Endothelial cell of umbilical vein (primary cell): ENCODE measurements at places on chromosomes 1 and 21.

DNA sequence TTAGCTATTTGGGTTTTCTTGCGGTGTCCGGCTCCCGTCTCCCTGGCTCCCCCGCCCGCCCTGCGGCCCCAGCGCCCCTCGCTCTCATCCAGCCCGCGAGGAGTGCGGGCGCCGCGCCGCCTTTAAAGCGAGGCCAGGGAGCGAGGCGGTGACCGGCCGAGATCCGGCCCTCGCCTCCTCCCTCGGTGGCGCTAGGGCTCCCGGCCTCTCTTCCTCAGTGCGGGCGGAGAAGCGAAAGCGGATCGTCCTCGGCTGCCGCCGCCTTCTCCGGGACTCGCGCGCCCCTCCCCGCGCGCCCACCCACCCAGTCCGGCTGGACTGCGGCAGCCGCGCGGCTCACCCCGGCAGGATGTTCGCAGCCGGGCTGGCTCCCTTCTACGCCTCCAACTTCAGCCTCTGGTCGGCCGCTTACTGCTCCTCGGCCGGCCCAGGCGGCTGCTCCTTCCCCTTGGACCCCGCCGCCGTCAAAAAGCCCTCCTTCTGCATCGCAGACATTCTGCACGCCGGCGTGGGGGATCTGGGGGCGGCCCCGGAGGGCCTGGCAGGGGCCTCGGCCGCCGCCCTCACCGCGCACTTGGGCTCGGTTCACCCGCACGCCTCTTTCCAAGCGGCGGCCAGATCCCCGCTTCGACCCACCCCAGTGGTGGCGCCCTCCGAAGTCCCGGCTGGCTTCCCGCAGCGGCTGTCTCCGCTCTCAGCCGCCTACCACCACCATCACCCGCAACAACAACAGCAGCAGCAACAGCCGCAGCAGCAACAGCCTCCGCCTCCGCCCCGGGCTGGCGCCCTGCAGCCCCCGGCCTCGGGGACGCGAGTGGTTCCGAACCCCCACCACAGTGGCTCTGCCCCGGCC, 492 bp downstream of the HLX start:
- peak; percentile 46 for DNase-seq

DNA sequence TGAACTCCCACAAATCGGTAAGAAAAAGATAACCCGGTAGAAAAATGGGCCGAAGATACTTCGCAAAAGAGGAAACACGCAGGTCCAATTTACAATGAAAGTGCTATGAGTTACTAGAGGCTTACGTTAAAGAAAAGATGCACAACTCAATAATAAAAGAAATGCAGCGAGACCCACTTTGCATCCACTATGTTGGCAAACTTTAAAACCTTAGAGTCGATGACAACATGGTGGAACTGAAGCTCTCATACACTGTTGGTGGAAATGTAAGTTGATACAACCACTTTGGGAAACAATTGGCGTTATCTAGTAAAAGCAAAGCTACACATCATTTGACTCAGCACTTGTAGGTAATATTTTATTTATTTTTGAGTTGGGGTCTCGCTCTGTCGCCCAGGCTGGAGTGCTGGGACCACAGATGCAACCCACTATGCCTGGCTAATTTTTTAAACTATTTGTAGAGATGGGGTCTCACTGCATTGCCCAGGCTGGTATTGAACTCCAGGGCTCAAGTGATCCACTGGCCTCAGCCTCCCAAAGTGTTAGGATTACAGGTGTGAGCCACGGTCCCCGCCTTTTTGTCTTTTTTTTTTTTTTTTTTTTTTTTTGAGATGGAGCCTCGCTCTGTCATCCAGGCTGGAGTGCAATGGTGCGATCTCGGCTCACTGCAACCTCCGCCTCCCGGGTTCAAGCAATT, 696 bp upstream of the GPATCH3 start:
- no peak for DNase-seq

DNA sequence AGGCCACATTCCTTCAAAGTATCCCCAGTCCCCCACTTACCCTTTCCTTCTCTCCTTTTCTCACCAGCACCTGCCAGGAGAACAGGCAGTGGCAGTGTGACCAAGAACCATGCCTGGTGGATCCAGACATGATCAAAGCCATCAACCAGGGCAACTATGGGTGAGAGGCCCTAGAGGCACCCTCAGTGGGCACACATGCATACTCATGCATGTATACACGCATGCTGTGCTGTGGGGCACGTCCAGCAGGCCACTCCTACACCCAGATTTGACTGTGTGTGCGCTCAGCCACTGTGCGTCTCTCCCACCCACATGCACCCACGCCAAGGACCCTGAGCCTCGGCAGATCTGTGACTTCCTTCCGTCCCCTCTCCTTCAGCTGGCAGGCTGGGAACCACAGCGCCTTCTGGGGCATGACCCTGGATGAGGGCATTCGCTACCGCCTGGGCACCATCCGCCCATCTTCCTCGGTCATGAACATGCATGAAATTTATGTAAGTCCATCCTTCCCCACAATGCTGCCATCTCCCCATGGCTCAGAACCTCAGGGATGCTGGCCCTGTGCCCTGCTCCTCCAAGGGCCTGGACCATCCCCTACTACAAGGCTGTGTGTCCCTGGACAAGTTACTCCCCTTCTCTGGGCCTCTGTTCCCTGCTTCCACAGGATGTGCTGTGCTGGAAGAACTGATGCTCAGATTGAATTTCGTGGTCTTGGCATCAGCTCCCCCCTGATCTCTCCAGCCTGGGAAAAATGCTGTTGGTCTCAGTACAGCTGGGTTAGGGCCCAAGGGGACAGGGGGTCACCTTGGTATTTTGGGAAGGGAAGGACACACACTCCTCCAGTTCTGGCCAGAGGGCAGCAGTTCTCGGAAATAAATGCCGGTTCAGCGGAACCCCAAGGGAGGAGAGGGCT, 7.0 kb downstream of the TINAGL1 start:
- no peak for DNase-seq

DNA sequence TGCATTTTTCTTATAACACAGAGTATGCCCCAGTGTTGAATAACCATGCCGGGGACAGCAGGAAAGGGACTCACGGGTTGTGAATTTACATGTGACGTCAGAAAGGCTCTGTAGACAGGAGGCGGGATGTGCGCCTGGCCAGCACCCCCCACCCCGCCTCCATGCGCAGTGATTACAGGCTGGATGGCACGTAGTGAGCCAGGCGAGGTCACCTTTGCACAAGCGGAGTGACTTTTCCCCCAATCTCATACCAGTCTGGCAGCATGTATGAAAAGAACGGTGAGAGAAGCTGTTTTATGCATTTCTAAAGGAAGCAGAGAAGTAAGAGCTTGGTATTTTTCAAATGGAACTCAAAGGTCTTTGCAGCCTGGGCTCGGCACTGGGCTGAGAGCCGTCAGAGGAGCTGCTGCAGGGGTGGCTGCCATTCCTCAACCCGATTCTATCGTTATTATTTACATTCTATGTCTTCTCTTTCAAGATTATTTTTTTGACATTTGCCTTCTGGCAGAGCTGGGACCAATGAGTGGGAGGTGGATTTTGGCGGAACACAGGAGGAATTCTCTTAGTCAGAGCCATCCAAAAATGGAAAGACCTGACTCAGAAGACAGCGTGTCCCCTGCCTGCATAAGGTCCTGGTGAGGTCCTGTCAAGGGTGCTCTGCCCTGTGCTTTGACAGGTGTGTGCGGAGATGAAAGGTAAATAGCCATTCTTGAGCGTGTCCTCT, 115.6 kb upstream of the SLC45A1 start:
- peak; percentile 60 for DNase-seq

- DNase-seq: no peak
Measured at GRCh38 chr21:42787613-42788012, 91.7 kb downstream of the WDR4 start.

GRCh38 chr1:50750021-50750619, 209.9 kb downstream of the FAF1 start:
- peak; percentile 61 for DNase-seq

GRCh38 chr1:91507328-91507727, 6.7 kb downstream of the CDC7 start:
- DNase-seq: no peak

GRCh38 chr1:59028048-59028447, 244.2 kb upstream of the JUN start:
- no peak for DNase-seq

DNA sequence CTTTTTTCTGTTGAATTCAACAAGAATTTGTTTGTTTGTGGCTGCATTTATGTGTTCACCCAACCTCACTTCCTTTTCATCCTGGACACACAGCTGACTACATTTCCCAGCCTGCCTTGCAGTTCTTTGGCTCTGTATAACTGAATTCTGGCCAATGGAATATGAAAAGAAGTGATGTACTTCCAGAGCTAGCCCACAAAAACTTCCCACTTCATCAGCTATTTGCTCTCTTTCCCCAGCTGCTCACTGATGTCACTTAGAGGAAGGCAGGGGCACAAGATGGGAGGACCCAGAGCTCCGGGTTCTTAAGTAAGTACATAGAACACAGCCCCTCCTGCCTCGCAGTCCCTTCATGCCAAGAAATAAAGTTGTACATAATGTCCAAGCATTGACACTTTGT, 235.0 kb upstream of the FGGY start:
- peak; percentile 94 for DNase-seq

- no peak for DNase-seq
Measured at GRCh38 chr1:116585886-116586285, 15.1 kb upstream of the CD58 start.

DNA sequence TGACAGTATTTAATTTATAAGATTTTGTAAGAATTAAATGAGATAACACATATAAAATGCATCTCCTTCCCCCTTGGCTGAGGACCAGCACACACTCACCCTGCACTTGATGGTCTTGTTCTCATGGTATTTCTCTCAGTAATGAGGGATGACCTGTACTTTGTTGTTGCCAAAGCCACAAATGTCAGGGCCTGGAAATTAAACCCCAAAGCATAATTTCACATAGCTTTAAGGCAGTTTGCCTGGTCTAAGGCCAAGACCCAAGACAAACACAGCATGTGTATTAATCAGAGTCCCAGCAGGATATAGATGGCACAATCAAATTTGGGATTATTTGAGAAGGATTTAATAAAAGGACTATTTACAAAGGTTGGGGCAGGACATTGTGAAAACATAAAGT, 48.6 kb upstream of the EPS15 start:
- peak; percentile 28 for DNase-seq

DNA sequence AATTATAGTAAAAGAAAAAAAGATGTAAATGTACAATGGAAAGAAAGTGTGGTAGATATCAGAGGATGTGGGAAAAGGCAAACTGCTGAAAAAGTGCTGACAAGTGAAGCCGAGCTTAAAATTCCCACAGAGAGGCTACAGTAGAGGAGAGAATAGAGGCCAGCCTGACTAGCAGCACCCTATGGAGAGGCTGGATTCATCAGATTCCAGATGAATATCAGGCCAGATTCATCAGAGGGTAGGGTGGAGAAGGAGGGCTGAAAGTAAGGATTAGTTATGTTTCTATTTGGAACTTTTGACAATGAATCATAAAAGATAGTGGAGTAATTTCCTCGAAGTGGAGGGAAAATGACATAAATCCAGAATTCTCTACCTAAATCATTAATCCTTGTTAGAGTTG, 60.4 kb upstream of the NEK7 start:
- DNase-seq: no peak

- no peak for DNase-seq
Measured at GRCh38 chr1:20220036-20220435, 33.7 kb upstream of the PLA2G2C start.

DNA sequence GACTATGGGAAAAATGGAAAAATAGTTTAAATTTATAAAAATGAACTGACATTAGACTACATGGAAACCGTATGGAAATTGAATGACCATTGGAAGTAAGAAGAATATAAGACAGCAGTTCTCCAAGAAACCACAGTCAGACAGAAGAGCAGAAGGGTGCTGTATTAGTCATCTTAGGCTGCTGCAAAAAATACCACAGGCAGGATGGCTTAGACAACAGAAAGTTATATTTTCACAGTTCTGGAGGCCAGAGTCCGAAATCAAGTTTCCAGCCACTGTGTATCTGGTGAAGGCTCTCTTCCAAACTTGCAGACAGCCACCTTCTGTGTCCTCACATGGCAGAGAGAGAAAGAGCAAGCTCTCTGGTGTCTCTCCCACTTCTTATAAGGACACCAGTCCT, 175.2 kb downstream of the DSCAM start:
- DNase-seq: no peak

DNA sequence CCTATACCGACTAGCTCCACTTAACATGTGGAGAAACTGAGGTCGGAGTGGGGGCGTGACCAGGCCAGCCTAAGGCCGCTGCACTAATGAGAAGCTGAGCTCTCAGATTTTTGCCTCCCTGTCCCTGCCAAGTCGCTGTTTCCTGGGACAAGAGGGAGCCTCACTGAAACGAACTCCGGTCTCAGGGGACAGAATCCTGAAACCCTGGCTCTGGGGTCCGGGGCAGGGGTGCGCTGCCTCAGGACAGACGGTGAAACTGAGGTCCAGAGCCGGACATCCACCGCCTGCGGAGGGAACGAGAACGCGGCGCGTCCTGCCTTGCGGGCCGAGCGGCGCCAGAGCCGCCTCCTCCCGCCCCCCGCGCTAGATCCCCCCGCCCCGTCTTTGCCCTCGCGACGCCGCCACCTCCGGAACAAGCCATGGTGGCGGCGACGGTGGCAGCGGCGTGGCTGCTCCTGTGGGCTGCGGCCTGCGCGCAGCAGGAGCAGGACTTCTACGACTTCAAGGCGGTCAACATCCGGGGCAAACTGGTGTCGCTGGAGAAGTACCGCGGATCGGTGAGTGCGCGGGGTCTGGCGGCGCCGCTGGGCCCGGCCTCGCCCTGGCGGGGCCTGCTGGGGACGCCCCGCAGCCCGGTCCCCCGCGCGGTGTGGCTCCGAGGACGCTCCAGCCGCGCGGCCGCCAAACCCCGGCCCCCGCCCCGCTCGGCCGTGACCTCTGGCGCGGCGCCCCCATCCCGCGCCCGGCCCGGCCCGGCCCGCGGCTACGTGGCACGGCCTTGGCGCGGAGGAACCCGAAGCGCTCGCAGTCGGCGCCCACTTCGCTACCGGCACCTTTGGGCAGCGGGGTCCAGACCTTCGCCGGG, at the start of gene GPX7:
TSS of gene GPX7 (plus strand) at position 381 of the 865 bp plus-strand sequence. CDS start at position 420, 39 bp downstream.
- DNase-seq: peak; percentile 25

- no peak for DNase-seq
Measured at GRCh38 chr1:221170171-221170570, 290.9 kb downstream of the HLX start.

DNA sequence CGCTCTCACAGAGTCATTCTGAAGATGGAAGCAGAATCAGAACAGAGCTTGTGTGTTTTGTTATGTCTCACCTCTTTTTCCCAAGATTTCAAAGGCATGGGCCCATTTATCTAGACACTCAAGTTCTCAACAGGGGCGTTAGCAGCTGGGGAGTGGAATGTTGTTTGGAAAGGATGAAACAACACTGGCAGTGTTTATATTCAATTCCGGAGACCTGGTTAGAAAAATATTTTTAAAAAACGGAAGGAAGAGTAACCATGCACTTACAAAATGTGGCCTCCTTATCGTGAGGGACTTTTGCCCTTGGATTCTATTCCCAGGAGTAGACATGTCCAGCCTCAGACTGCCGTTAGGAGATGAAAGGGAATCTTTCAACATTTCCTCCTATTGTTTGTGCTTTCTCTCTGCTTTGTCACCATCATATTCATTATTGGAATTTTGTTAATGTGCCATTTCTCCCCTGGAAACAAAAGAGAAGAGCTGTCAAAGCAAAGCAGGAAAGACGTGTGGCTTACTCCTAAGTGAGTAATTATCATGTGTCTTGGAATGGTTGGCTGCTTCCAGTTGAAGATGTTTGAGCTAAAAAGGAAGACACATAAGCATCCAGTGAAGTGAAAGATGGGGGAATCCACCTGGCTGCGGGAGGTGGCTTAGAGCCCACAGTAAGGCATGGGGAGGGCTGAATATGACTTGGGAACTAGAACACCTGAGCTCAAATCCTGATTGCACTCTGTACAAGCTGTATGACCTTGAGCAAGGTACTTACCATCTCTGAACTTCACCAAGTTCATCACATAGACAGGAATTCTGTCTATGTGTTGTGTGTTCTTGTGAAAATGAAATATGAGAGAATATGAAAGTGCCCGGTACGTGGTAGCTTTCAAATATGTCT, 71.7 kb upstream of the JUN start:
- peak; percentile 96 for DNase-seq

GRCh38 chr1:179677882-179678281, 65.2 kb upstream of the FAM163A start:
- no peak for DNase-seq
